8988T (cell line): ENCODE measurements at places on chromosomes 13 and 19.

GRCh38 chr19:30066781-30067759 lies 125.0 kb downstream of the URI1 start:
- no peak for DNase-seq

DNA sequence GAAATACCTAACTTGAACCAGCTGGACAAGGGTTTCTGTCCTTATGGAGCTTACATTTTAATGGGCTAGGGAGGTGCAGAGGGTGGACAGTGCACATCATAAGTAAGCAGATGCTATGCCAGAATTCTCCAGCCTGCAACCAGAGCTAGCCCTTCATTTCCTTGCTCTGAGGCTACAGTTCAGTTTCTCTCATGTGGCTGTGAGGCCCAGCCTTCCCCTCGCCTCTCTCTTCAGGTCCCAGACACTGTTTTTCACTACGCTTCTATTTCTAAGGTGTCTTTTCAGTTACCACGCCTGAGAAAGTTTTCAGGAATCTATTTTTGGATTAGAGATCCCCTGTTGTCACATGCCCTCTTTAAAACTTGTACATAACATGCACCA lies 141.9 kb downstream of the PCCA start:
- DNase-seq = no peak

- DNase-seq = peak; percentile 97
Measured at GRCh38 chr19:5803752-5804515, 933 bp upstream of the NRTN start.

DNA sequence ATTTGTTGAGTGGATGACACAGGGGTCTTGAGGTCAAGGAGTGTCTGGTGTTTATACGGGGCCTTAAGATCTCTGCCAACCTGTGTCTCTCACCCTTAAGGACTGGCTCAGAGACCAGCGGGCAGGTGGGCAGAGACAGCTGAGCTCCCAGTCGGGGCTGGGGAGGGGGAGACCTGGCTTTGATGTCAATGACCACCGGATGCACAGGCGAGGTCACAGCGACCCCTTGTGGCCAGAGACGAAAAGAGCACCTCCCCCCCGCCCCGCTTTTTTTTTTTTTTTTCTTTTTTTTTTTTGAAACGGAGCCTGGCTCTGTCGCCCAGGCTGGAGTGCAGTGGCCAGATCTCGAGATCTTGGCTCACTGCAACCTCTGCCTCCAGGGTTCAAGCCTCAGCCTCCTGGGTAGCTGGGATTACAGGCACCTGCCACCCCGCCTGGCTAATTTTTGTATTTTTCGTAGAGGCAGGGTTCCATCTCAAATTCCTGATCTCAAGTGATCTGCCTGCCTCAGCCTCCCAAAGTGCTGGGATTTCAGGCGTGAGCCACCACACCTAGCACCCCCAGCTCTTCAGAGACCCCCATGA lies 12.1 kb upstream of the KLK14 start:
- DNase-seq = no peak

DNA sequence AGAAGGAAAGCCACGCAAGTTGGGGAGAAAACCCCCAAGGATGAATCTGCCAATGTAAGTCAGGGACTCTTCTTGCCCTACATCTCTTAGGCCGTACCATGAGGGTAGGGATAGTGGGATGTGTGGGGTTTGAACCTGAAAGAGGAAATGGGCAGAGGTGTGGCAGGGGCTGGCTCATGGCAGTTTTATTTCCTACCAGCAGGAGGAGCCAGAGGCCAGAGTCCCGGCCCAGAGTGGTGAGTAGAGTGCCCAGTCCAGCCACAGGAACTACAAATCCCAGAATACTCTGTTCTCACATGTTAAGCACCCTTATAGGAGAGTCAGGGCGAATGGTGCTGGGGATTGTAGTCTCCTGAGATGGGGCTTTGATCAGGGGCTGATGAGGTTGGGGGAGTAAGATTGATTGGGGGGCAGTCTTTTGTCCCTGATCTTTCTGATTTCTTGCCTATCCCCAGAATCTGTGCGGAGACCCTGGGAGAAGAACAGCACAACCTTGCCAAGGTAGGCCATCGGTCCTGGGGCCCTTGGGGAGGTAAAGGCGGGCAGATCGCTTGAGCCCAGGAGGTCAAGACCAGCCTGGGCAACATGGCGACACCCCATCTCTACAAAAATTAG lies 16.5 kb downstream of the VASP start:
- DNase-seq = peak; percentile 59

GRCh38 chr19:58009666-58010301 lies 7.2 kb upstream of the ZNF606 start:
- no peak for DNase-seq

GRCh38 chr19:2329149-2329478 lies 630 bp downstream of the SPPL2B start:
- no peak for DNase-seq

DNA sequence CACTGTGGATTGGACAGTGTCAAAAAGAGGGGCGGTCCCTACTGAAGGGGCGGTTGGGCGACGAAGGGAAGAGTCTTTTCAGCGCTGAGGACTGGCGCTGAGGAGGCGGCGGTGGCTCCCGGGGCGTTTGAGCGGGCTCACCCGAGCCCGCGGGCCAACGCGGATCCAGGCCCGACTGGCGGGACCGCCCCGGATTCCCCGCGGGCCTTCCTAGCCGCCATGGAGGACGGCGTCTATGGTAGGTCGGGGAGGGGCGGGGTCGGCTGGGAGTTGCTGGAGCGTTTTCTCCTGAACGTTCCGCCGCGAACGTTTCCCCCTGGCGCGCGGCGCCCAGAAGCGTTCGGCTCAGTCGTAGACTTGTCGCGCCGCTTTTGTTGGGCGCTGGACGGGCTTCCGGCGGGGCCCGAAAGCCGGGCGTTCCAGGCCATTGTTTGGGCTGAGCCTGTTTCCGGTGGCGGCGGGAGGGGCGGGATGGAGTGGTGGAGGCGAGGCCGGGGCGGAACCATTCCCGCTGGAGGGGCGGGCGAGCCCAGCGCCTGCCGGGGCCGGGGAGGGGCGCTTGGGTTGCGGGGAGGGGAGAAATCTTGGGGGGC lies at the start of gene CYTH2:
TSS of gene CYTH2 (plus strand) at position 81 of the 593 bp plus-strand sequence. CDS start at position 220, 139 bp downstream.
- no peak for DNase-seq

- DNase-seq = no peak
Measured at GRCh38 chr19:40236026-40236355, 9.5 kb upstream of the CCNP start.

GRCh38 chr13:113815151-113816058 lies 48.5 kb downstream of the GAS6 start:
- DNase-seq = no peak

- DNase-seq = no peak
Measured at GRCh38 chr13:86052141-86052540, 252.9 kb upstream of the SLITRK6 start.

DNA sequence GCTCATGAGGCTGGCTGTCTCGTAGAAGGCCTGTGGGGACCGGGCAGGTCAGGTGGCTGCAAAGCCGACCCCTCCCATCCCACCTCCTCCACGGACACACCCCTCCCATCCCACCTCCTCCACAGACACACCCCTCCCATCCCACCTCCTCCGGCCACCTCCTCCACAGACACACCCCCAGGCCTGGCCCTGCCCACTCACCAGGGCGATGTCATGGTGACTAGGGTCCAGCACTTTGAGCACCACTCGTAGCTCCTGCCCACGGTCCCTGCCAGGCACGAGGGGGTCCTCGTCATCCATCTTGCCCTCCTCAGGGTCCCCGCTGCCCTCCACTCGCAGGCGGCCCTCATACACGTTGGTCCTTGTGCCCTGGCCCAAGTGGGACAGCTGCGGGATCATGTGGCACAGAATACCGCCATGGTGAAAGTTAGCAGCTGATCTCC lies 18.8 kb downstream of the TYK2 start:
- no peak for DNase-seq

GRCh38 chr13:76663592-76664335 lies 222.4 kb downstream of the KCTD12 start:
- DNase-seq = no peak

DNA sequence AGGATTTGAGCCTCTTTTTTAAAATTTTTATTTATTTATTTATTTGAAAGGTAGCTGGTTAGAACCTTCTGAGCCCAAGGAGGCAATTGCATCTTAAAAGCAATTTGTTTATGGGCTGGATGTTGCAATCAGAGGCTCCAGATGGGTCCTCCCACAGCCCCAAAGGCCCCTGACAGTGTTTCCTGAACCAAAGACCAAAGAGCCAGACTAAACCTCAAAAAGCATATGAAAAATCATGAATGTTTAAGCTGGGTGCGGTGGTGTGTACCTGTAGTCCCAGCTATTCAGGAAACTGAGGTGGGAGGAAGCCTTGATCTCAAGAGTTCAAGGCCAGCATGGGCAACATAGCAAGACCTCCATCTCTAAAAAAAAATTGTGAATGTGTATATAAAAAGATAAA lies 67.8 kb upstream of the RGCC start:
- no peak for DNase-seq

- no peak for DNase-seq
Measured at GRCh38 chr19:1287354-1288225, 1.9 kb downstream of the EFNA2 start.
